ENCODE measurements at places on chromosomes 3 and 15.

GRCh38 chr15:58274885-58275284 is 136.7 kb downstream of the AQP9 start:
- no peak for DNase-seq

- DNase-seq: no peak
Measured at GRCh38 chr15:40332113-40332781, 8.5 kb downstream of the CCDC9B start.

- DNase-seq: no peak
Measured at GRCh38 chr3:27559835-27560234, 75.7 kb upstream of the SLC4A7 start.

GRCh38 chr3:122940628-122941086 is 86.9 kb downstream of the SEMA5B start:
- no peak for DNase-seq

GRCh38 chr15:65275104-65275727 is 11.5 kb downstream of the PARP16 start:
- DNase-seq: no peak

- DNase-seq: no peak
Measured at GRCh38 chr3:56890448-56891091, 88.8 kb upstream of the ARHGEF3 start.

- DNase-seq: no peak
Measured at GRCh38 chr3:44905446-44906157, 31.2 kb downstream of the TGM4 start.

DNA sequence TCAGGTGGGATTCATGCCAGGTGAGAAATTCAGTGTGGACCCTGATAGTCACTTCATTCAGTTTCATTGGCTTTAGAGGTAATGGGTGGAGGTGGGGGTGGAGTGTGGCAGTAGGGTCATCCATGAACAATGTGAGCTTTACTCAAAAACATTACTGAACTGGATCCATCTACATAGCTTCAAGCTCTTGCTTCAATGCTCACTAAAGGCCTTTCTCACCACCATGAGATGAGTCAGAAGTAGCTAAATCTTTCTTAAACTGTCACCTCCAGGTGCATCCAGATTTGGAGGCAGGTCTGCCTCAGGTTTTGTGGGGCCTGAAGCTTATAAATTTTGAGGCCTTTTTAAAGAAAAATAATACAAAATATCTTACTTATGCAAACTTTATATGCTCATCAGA is 363.6 kb downstream of the CHST2 start:
- no peak for DNase-seq

GRCh38 chr15:95281470-95281869 is 1049.0 kb upstream of the NR2F2 start:
- DNase-seq: no peak

- DNase-seq: no peak
Measured at GRCh38 chr15:85474700-85475316, 94.4 kb downstream of the AKAP13 start.

- no peak for DNase-seq
Measured at GRCh38 chr3:58155838-58156237, 54.9 kb downstream of the DNASE1L3 start.

DNA sequence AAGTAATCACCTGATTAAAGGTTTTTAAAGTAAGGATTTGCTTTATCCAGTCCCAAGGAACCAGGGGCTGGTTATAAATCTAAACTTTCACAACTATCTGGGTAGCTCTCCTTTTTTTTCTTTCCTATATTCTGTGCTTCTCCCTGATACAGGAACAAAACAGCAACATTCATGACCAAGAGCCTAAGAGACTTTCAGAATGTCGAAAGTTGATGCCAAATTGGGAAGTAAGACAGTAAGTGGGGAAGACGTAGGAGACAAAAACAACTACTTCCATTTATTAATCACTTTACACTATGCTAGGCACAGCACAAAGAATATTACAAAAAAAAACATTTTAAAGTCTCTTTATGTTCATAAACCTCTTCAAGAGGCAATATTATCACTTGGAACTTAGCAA is 211.6 kb downstream of the MAGI1 start:
- no peak for DNase-seq

GRCh38 chr3:194503081-194503531 is 16.3 kb upstream of the ATP13A3 start:
- DNase-seq: no peak

GRCh38 chr3:38349684-38350359 is 3.2 kb downstream of the XYLB start:
- DNase-seq: no peak

DNA sequence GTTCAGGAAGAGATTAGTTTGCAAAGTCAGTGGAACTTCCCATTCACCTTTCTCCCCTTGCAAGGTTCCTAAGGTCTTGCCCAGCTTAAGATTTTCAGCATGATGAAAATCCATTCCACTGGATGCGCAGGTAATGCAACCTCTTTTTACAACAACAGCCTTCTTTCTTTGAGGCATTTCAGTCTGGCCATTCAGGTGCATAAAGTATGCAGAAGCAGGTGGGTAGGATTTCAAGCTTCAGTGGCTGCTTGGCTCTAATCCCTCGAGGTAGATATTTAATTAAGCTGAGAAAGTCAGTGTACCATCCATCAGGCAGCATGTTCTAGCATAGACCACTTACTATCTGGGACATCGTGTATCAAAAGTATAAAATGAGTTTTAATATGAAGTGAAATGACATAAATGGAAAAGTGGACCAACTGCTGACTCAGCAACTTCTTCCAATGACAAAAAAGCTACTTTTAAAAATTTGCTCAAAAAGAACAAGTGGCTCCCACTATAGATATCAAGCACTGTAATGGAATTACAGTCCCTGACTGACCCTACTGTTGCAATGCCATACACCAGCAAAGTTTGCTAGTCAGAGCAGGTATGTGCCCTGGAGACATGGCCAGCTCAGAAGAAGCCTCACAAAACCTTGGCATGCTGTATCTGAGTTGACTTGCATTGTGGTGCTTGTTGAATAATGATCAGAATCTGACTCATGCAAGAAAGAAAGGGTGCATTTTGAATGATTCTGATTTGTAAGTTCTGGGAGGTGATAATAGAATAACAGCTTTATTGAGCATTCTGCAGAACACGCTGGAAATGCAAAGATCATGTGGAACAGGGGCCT is 459.9 kb upstream of the MCTP2 start:
- no peak for DNase-seq

- DNase-seq: no peak
Measured at GRCh38 chr3:38816026-38816425, at the start of gene SCN10A. TSS of gene SCN10A (minus strand) at chr3:38816217. CDS start at chr3:38794010, 22,207 bp downstream.

GRCh38 chr15:82533801-82534200 is 6.5 kb downstream of the RPS17 start:
- no peak for DNase-seq

GRCh38 chr3:153970047-153970446 is 151.1 kb upstream of the ARHGEF26 start:
- no peak for DNase-seq

- no peak for DNase-seq
Measured at GRCh38 chr3:151553888-151554287, 93.0 kb upstream of the IGSF10 start.

- no peak for DNase-seq
Measured at GRCh38 chr3:145678401-145678800, 482.6 kb downstream of the PLOD2 start.

DNA sequence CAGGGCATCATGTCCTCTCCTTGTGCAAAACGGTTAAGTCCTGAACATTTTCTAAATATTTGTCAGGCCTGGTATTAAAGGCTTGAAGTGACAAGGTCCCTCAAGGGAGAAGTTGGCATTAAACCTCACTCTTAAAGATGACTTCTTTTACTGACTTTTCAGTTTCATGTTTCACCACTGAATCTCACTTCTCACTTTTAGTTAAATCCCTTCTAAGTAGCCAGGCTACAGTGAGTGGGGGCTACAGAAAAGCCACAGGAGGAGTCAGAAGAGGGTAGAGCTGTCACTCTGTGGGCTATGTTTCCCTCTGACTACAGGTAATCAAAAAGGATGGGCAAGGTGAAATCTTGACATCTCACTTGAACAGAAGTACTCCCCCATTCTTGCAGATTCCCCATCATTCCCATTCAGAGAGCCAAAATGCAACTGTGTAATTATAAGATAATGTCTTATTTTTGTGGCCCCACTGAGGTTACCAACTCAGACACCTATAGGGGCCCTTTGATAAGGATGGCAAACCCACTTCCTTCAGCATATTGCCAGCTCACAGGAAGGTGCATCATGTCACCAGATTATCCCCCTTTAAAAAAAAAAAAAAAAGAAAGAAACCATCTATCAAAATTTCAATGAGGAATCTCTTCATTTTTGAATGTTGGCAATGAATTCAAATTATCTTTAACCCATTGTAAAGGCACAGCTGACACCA is 790.1 kb upstream of the CFAP20DC start:
- no peak for DNase-seq

DNA sequence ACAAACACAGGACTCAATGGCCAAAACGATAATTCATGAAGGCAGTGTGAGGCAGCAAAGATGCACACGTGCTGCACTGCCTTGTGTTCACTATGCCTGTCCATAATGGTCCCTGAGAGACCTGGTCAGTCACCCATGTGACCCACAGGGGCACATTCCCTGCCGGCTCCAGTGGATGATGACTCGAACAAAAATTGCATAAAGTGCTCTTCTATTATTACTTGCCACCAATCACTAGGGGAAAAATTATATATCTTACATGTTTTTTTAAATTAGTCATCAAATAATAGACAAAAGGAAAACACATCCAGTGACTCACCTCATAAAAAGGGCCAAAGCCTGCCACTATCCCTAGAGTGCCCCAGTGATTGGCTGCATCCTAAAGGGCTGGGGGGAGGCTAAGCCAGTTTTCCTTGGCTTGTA is 47.5 kb downstream of the UBP1 start:
- DNase-seq: no peak

DNA sequence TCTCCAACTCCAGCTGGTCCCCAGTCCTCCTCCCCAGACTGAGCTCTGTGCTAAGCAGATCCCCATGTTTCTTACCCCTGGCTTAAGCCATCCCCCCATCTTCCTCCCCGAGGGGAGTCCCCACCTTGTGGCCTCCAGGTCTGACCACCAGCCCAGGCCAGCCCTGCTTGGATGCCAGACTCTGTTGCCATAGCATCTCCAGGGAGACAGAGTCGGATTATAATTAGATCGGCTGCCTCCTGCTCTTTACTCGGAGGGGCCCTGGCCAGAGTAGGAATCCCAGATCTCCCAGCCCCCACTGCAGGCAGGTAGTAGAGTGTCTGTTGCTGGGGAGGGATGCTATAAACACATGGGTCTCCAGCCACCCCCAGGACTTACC is 2.4 kb downstream of the KLHDC8B start:
- DNase-seq: no peak

DNA sequence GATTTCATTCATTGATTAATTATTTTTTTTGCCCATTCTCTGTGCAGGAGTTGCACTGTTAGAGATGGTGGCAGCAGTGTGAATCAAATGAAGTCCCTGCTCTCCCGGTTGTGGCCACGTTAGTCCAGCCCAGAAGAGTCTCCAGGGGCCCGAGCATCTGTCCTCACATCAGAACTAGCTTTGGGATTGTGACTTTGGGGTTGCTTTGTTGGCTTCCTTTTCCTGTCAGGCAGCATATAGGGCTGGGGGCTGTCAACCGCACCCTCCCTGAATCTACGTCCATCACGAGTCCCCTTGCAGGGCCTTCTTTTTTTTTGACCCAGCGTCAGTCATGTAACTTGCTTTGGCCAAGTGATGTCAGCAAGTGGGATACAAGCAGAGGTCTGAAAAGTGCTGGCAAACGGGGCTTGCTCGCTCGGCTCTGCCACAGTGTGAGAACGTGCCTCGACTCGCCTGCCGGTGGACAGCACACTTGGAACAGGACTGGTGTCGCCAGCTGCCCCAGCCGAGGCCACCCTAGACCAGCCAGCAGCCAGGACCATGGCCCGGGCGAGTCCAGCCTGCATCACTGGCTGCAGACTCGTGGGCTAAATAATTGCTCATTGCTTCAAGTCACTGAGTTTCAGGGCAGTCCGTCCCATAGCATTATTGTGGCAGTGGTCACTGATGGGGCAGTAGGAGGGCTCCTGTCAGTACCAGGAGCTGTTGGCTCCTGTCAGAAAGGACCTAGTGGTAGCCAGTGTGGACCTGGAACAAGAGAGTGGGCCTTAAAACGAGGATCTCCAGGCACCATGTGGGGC is 151.6 kb upstream of the MEF2A start:
- no peak for DNase-seq

DNA sequence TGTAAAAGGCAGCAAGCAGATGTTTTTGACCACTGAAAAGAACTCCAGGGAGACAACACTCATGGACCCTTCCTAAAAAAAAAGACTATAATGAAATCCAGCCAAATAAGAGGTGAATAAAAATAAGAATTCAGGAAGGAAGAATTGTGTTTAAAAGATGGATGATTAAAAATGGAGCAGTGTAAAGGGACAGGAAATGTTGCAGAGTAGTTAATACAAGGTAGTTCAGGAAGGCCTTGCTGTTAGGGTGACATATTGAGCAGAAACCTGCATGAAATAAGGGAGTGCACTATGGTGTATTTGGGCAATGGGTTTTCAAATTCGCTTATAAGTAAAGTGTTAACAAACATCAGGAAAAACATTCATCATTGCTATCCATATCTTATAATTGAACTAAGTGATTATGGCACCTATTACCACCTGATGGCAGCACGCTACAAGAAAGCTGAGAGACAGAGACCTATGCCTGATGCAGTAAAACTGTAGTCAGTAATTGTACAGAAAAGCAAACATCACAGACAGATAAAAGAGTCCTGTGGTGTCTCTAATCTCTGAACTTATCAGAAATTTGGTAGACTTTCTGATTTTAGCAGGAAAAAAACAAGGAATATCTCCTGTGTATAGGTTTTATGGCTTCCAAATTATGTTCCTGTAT is 5.8 kb upstream of the DBR1 start:
- DNase-seq: peak; percentile 48

- DNase-seq: no peak
Measured at GRCh38 chr15:101450403-101451265, 38.9 kb downstream of the PCSK6 start.

DNA sequence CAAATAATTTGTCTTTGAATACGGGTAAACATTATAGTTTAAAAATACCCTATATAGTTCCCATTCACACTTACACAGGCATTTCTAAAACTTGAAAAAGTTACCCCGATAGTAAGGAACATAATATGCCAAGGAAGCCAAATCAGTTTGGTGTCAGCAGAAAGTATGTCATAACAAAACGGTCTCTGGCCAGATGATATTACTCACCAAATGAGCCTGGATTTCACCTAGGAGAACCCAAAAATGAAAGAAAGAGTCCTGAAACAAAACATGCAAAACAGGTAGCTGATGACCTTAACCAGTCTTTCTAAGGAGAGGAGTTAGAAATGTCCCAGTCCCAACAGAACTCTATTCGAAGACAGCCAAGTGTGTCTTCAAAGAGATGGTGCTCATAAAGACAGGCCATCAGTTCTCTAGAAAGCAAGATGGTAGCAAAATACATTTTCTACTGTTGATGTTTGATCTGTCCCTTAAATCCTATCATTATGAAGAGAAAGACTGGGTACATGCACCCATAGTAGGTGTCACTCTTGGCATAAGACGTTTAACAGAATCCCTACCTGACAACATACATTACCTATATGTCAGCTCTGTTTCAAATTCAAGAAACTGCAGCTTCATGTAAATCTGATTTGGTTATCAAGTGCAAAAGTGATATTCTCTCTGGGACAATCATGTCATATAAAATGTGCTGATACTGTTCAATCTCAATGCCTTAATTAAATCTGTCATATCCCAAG is 942.5 kb downstream of the ROBO1 start:
- no peak for DNase-seq
